ENCODE measurements at places on chromosomes 1 and 21.

DNA sequence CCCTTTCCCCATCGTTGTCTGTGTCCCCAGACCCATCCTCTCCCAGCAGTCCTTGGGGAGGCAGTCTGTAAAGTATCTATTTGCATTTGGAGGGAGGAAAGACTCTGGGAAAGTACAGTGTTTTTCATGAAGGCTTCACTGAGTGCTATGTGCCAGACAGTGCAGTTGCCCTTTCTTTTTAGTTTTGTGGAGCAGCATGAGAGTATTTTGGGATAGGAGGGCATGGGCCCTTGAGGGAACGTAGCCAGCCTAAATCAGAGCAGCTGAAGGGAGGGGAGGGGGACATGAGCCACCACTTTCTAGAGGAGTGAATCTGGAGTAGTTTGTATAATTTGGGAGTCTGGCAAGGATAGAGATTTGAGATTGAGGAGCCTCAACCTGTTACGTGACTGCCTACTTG, 404.0 kb upstream of the KAZN start:
- DNase-seq, result no peak

DNA sequence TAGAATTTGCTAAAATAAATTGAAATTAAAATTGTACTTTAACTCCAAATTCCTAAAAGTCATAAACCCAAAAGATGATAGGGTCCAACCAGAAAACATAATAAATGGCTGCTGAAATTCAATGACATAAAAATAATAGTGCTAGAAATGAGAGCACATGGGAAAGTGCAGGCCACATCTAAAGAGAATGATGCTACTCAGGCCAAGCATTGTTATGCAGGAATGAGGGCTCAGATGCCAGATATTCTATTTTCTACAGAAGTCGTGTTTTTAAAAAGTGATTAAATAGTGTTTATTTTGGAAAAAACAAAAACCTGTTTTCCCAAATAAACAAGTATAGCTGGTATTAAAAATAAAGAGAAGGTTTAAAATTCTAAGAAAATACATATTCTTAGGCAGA, 234.4 kb downstream of the KCNT2 start:
- DNase-seq, result no peak

GRCh38 chr1:232944347-232944746, 6.1 kb upstream of the NTPCR start:
- no peak for DNase-seq

DNA sequence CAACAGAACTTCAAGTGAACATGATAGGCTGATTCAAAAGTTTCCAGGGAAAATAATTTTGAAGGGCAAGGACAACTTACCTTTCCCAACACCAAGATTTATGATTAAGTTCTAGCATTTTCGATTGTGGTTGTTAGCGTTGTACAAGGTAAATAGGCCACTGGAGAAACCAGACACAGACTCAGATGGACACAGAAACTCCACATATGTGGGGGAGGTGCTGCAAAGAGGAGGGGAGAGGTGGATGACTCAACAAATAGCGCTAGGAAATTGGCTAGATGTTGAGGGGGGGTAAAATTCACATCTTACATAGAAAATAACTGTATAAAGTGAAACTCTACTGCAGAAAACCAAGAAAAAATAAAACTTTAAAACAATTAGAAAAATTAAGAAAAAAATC, 564.4 kb downstream of the MATN1 start:
- DNase-seq, result no peak

DNA sequence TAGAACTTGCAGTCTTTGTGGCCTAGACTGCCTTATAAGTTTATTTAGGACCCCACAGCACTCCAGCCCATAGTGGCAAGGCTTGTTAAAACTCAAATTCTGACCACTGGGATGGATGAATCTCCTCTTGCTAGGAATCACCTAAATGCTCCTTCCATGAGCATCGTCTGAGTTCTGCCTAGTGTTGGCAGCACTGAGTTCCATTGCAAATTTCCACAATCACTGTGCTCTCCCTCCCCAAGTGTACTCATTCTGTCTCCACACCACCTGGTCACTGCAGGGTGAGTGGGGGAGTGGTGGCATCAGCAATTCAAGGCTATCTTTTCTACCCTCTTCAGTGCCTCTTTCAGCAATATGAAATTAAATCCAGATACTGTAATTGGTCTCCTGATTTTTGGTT, 46.7 kb upstream of the PTBP2 start:
- no peak for DNase-seq

GRCh38 chr1:167447521-167448136, 70.7 kb downstream of the CD247 start:
- DNase-seq, result no peak

GRCh38 chr1:24793447-24794129, 48.3 kb downstream of the CLIC4 start:
- DNase-seq, result no peak

DNA sequence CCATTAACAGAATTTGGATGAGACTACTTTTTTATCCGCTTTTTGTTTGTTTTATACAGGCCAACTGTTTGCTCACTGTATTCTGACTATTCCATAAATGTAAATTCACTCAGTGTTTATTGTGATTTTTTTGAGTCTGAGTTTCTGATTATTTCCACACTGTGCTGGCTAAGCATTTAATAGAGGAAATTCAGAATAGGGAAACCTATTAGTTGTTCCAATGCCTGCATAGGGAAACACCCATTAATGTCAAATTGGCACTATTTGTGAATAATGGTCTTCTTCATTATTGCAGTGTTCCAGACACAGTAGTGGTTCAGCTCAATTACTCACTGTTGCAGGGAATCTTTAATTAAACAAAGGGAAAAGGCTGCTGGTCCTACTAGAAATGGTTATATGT, 174.7 kb upstream of the SGIP1 start:
- no peak for DNase-seq

DNA sequence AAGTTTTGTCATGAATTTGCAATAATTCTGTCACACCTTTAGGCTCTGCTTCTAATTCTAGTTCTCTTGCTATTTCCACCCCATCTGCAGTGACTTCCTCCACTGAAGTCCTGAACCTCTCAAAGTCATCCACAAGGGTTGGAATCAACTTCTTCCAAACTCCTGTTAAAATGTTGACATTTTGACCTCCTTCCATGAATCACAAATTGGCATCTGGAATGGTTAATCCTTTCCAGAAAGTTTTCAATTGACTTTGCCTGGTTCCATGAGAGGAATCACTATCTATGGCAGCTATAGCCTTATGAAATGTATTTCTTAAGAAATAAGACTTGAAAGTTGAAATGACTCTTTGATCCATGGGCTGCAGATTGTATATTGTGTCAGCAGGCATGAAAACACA, 19.7 kb upstream of the SFT2D2 start:
- no peak for DNase-seq

DNA sequence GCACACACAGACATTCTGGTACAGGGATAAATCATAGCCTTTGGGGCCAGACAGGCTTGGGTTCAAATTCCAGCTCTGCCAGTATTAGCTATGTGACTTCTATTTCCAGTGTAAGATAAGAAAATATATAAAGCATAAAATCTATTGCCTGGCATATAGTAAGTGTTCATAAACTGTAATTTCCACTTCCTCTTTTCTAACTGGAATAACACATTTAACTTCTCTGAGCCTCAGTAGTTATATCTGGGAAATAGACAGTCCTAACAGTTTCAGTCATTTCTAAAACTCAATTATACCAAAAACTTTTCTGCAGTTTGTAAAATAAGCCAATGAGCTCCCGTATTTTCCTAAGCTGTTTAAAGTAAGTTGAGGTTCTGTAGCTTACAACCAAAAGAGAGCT, 351.4 kb downstream of the ZNF326 start:
- DNase-seq, result no peak

GRCh38 chr1:24987875-24988557, 57.9 kb upstream of the RUNX3 start:
- DNase-seq, result no peak

- no peak for DNase-seq
These were observed 348.8 kb downstream of the RYR2 start for GRCh38 chr1:237390823-237391222.

DNA sequence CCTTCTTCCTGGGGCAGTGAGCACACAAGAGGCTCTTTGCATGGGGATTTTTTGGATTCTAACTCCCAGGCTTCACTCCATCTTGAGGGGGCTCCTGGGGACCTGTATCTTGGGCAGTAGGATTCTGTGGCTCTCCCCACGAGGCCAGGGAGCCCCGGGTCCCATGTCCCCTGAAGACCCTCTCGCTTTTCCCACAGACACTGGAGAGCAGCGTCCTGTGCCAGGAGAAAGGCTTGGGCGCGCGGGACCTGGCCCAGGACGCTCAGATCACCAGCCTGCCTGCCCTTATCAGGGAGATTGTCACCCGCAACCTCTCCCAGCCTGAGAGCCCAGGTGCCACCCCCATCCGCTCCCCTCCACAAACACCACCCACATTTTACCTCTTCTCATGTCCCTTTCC, 735 bp downstream of the CROCC start:
- no peak for DNase-seq

- no peak for DNase-seq
These were observed 453.7 kb downstream of the TTLL7 start for GRCh38 chr1:83545066-83545862.

- no peak for DNase-seq
These were observed 5.5 kb upstream of the ILDR2 start for GRCh38 chr1:166980818-166981217.

GRCh38 chr1:201945863-201946223, 505 bp downstream of the LMOD1 start:
- no peak for DNase-seq

GRCh38 chr1:118115567-118116295, 69.3 kb downstream of the SPAG17 start:
- DNase-seq, result no peak

- no peak for DNase-seq
These were observed 80.7 kb upstream of the TNR start for GRCh38 chr1:175824079-175824478.

- no peak for DNase-seq
These were observed 24.8 kb upstream of the C1orf174 start for GRCh38 chr1:3924825-3925220.

DNA sequence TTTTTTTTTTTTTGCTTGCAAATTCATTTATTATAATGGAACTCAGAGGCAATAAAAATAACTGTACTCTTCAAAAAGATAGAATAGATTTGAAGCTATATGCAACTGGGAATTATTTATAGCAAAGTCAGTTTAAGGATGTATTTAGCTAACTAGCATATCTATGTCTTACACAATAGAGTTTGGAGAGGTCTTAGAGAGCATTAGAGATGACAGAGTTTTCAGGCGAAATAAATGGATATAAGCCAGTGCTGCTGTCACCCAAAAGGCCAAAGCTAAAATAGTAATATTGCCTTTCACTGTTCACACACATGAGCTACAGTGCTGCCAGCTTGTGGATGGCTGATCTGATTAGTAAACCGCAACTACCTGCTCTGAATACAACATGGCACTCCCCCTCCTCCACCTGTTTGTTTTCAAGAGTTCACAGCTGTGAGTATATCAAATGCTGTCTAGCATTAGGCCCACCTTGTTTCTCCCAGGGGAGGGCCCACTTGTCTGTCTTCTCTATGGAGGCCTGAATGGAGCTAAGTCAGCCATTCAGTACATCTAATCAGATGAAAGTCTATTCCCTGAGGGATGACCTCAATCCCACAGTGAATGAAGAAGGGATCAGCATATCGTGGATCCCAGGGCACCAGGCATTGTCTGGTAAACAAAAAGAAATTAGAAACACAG, 25.2 kb upstream of the SSX2IP start:
- DNase-seq, result no peak

DNA sequence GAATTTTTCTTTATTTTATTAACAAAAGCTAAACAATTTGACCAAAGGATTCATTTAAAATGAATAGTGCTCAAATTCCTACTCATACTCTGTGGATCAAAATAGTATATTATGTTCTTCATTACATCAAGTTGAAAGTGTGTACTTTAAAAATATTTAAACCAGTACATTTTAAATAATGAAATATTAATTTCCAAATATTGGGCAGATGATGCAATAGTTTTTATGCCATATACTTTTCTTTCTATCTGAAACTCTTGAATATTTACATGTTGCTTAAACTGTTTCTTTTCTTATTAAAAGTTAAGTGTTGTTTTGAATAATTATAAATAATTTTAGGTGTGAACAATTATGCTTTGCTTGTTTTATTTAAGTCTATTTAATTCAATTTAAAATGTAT, 144.7 kb upstream of the TMPRSS15 start:
- no peak for DNase-seq

DNA sequence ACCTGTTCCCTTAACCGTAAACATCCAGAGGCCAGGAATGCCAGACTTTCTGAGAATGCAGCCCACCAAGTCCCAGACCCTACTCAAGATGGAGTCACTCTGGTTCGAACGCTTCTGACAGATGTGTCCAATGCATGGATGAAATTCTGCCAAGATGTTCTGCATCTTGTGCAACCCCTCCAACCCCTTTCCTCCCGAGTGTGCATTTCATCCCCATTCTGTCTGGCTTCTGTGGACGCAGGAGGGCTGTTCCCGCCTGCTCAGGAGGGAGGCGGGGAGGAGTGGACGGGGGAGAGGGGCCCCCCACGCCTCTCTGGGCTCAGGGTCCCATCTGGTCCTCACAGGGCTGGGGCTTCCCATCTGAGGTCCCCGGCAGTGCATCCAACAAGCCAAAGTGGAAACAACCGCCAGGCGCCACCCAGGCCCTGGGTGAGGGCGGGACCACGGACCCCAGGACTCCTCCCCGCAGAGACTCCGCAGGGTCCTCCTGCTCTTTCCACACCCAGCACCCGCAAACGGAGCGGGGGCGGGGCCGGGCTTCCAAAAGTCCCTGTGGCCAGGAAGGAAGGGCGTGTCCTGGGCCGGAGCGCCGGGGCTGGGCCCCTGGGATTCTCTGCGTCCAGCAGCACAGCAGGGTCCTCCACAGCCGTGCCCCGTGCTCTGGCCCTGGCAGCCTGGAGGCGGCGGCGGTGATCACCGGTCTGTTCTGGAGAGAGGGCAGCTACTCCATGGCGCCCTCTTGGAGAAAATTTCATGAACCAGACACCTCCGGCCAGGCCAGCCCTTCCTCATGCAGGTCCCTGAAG, 27.8 kb upstream of the SUMO3 start:
- DNase-seq, result no peak

- DNase-seq, result no peak
These were observed 41.3 kb upstream of the LAMC2 start for GRCh38 chr1:183144752-183145151.

GRCh38 chr1:183418696-183419095, 516 bp upstream of the NMNAT2 start:
- DNase-seq, result no peak

DNA sequence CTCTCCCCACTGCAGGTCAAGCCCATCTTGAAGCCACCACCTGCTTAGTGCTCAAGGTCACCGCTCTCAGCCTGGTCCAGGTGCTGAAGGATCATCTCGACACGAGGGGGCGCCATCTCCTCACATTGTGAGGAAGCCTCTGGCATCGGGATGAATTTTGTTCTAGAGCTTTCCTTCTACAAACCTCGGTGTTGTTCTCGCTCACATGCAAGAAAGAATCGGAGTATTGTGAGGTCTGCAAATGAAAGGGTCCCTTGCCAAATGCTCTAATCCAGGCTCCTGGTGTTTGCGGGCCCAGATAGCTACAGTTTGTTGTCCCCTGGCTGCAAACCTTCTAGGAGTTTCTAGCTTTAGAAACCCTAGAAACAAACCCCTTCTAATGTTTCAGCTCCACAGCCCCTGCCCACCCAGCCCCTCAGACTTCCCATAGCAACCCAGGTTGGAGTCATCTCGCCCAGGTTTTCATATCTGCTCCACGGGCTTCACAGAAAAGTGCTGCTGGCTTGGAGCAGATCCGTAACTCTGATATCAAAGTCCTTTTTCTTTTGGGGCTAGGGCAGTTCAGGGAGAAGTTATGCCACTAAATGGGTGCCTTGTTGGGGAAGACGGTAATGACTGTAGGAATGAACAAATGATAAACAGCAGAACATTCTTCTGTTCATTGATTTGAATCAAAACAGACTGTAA, 8.6 kb upstream of the ATP5PO start:
- no peak for DNase-seq

All from cortex of kidney (tissue), 1 donor.